ENCODE measurements at places on chromosomes 6 and 20.

DNA sequence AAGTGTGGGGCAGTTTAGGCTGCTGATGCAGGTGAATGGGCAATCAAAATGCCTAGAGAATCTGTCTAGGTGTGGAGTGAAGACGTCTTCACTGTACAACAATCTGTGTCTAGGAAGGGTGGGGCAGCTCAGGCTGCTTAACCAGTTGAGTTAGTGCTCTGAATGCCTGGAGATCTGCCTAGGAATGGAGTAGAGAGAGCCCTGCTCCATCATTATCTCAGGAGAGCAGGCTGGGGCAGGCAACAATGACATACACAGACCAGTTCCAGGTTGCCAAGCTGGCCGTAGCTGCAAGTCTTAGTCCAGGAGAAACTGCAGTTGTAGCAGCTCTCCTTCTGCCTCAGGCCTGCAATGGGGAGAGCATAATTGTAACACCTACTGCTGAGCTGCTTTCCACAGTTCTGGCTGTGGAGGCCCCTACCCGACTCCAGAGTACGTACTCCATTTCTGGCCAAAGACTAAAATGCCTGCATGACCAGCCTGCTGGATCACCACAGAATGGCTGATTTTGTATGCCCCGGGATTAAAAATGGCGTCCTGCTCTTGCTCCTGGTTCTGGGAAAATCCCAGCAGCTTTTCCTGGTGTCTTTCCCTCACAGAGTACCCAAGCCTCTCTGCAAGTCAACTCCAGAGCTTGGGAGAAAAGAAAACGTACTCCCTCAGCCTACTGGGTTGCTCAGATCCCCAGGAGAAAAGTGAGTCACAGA is 545.4 kb downstream of the ADGRB3 start:
- no peak for DNase-seq

- no peak for DNase-seq
Observed at GRCh38 chr6:74431873-74432580, 736.0 kb downstream of the CD109 start.

DNA sequence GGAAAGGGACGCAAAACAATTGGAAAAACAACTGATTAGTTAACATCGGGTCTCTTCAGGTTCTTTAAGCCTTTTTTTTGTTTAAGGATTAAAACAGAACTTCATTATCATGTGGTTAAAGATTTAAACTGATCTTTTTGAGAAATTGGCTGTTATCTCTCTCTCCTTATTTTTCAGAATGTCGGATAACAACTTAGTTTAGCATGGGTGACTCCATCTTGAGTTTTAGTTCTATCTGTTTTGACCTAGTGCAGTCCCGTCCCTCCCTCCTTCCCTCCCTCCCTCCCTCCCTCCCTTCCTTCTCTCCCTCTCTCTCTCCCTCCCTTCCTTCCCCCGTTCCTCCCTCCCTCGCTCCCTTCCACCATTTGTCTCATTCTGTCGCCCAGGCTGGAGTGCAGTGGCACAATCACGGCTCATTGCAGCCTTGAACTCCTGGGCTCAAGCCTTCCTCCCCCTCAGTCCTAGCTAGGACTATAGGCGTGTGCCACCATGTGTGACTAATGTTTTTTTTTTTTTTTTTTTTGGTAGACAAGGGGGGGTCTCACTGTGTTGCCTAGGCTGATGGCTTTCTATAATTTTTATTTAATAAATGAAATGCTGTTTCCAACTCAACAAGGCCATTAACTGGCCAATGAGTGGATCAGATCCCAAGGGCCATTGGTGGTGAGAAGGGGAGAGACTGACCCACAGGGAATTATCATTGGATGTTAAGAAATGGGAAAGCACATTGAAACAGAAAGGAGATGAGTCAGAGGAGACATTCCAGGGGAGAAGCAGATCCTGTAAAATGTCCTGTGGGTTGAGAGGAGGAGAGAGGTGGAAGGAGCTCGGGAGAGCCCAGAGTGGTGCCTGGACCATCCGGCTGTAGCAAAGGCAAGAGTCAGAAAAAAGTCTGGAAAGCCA is 13.6 kb downstream of the BAK1 start:
- no peak for DNase-seq

DNA sequence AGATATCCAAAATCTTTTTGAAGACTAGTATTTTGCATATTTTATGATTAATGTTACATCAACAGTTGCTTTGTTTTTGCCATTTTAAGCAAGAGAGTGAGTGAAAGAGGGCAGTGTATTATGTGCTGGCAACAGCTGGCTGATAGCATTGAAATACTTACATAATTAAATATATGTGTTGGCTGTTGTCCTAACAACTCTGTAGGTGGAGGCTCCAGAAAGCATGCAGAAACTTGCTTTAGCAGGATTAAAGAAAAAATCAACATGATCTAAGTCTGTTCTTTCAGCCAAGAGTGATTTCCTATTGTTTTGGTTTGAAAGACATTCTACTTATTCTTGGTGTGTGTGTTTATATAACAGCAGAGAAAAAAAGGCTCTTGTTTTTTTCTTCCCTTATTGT is 127.5 kb downstream of the CDKAL1 start:
- no peak for DNase-seq

DNA sequence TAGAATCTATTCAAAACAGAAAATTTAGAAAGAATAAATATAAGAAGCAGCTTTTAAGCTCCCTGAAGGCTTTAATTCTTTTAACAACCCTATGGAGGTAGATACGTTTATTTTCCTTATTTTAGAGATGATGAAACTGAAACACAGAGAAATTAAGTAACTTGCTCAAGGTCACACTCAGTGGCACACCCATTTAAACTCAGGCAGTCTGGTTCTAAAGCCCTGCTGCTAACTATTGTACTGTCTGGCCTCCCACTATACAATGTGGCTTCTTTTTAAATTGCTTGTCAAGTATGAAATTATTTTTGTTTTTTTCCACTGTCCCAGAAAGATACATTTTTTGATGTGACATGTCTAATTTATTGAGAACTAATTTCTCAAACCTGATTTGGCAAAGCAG is 55.7 kb downstream of the FAM217A start:
- DNase-seq = no peak

DNA sequence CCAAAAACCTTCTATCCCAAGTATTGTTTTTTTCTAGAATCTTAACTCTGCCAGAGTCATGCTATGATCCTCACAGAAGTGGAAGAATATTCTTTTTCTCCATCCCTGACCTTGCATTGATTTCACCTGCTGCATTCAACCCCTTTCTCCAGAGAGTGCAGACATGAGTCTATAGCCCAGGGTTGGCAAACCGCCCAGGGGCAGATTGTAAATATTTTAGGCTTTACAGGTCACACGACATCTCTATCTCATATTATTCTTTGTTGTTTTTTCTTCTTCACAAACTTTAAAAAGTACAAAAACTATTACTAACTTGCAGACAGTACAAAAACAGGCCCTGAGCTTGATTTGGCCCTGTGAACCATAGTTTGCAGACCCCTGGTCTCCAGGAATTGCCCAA is 112.1 kb upstream of the ASF1A start:
- DNase-seq = no peak

GRCh38 chr20:46375771-46376170 is 30.6 kb downstream of the ELMO2 start:
- DNase-seq = no peak
